ENCODE measurements at places on chromosomes 6 and 20.
A peak's percentile ranks its signal among the peaks of the same experiment; 100 is the strongest.

DNA sequence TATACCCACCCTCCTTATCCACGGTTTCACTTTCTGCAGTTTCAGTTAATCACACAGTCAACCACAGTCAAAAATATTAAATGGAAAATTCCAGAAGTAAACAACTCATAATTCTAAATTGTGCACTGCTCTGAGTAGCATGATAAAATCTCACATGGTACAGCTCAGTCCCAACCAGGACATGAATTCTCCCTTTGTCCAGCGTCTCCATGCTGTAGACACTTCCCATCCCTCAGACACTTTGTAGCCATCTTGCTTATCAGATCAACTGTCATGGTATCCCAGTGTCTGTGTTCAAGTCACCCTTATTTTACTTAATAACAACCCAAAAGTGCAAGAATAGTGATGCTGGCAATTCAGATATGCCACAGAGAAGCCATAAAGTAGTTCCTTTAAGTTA is 94.7 kb downstream of the PDE10A start:
- DNase-seq, result no peak

- no peak for DNase-seq
Measured at GRCh38 chr20:57707320-57707719, 2.5 kb downstream of the PMEPA1 start.

- peak; percentile 6 for DNase-seq
Measured at GRCh38 chr6:144062786-144063185, 32.6 kb downstream of the SF3B5 start.

GRCh38 chr6:27502508-27503435 is 29.9 kb upstream of the ZNF184 start:
- DNase-seq, result peak; percentile 67

- DNase-seq, result peak; percentile 67
Measured at GRCh38 chr6:105993341-105994117, 92.6 kb upstream of the PRDM1 start.

DNA sequence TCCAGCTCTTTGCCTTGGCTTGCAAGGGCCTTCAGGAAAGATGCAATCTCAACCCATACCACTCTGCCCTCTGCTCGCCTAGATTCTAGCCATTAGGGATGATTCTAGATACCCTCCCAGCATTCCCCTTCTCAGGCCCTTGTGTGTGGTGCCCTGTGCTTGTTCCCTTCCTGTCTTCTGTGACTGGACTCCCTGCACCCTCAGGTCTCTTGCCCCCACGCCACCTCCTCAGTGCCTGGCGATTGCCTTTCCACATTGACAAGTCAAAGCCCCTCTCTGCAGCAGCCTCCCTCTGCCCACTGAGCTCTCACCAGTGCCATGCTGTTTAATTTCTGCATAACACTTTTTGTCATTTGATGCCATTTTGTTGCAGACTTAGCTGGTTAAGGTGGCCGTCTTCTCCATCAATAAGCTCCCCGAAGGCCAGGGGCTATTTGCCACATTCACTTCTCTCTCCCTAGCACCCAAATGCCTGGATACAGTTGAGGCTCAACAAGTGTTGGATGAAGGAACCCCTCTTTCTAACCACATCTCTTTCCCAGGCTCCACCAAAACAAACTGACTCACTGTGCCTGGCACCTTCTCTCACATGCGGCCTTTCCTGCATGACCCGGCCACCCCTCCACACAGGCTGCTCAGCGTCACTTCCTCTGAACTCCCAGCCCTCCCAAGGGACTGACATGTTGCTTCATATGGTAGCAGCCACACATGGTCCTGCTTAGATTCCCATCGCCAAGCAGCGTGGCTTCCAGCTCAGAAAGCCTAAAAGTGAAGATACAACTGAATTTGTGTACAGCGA is 4.6 kb upstream of the TXNDC5 start:
- DNase-seq, result no peak

GRCh38 chr6:161038229-161039031 is 46.9 kb downstream of the MAP3K4 start:
- peak; percentile 4 for DNase-seq

GRCh38 chr6:163457637-163458561 is 43.4 kb downstream of the QKI start:
- DNase-seq, result no peak

DNA sequence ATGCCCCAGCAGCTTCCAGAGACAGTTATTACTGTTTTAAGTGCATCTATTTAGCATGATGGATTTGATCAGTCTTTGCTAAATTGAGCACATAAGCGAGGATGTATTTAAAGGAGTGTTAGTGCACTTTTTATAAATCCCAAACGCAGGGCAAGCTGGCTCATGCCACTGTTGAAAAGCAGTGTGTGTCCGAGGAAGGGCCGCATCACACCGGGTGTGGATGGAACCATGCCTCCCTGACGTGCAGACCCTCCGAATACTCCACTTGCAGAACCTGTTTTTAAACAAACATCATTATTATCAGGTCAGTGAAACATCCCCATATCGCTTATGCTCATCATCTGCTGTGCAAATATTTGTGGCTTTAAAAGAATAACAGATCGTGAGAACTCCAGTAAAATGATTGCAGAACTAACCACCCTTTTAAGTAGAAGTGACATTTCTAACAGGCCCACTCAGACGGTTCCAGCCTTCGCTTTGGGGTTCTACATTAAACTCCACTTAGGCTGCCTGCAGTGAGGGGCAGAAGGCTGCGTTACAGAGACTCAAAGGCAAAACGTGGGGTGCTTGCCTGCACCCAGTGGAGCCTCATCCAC is 190.1 kb downstream of the CDH4 start:
- no peak for DNase-seq

DNA sequence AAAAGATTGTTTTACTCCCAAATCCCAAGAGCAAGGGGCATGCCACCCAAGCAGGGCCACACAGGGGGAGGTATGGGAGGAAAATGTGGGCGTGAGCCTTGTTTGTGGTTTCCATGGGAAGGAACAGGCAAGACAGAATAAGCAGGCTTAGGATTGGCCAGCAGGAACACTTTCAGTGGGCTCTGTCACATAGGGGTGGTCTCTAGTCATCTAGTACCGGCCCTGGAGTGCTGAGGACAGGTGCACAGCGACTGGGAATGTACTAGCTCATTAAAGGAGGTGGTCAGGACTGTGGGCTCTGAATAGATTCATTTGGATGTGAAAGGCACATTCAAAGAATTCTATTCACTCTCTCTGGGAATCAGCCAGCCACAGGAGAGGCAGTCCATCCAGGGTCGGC is 175.6 kb downstream of the TBC1D7 start:
- DNase-seq, result peak; percentile 46

DNA sequence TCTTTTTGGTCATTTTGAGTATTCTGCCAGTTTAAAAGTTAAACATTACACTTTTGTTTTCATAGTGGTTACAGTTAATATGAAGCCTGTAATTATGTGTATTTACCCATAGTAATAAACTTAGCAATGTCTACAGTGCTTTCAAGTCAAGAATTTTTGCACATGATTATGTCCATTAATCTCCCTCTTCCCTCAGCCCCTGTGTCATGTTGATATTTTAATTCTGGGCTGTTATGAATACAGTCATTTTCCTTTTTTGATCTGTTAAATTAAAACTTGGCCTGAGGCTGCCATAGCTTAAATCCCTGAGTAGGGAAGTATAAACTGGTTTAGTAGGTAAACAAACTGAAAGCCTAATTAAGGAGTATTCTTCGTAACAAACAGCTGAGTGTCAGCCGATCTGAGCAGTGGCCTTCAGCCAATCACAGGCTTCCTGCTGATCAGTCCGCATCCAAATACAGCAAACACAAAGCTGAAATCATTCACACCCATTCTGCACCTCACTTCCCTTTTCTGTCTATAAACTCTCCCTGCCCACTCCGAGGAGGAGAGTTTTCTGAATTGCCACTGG is 9.5 kb upstream of the SFT2D1 start:
- no peak for DNase-seq

GRCh38 chr6:41201764-41202173 is 820 bp upstream of the TREML2 start:
- DNase-seq, result no peak

GRCh38 chr6:20487669-20488375 is 46.4 kb upstream of the CDKAL1 start:
- DNase-seq, result no peak

DNA sequence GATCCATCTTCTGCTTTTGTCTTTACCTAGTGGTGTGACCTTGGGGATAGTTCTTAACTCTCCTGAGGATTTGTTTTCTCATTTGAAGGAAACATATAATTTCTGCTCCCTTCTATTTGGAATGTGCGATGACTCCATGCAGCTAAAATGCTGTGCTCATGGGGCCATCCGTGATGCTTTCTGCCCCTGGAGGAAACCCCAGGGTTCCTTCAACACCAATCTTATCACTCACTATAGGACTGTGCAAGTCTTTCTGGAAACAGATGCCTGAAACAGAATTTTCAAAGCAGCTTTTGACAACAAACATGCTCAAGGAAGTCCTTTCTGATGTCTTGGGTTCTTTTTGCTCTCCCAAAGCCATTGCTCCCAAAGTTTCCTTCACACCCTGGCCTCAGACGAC is 128.8 kb upstream of the GGTLC1 start:
- no peak for DNase-seq

Data from retina (tissue), 1 donor.